ENCODE measurements at places on chromosomes 12 and 14. TPM values are rescaled to one million over a fixed set of nuclear protein-coding genes. Genes with fewer than 3 reads are reported as not detected.

Gene OR10G2
- total RNA-seq, result not detected

Gene GLIPR1L1
- not detected for total RNA-seq

Gene NINJ2
- total RNA-seq, result 1.9 TPM

Gene NRXN3
- not detected for total RNA-seq

Gene SMIM41
- not detected for total RNA-seq

Gene INHBC
- not detected for total RNA-seq

Gene CLEC9A
- not detected for total RNA-seq

Gene NUP107
- total RNA-seq, result 158 TPM

Gene KRT72
- total RNA-seq, result not detected

Gene KDM2B
- 57.3 TPM for total RNA-seq

- H3K27ac ChIP-seq, result no peak overlapping the region
- H3K4me3 ChIP-seq, result no peak overlapping the region
- DNase-seq, result no peak
- no peaks in the 10 kb centered on the region for H3K36me3 ChIP-seq
- no peaks in the 10 kb centered on the region for H3K4me1 ChIP-seq
These were observed 16.6 kb downstream of the RPH3A start for GRCh38 chr12:112808156-112808555.

DNA sequence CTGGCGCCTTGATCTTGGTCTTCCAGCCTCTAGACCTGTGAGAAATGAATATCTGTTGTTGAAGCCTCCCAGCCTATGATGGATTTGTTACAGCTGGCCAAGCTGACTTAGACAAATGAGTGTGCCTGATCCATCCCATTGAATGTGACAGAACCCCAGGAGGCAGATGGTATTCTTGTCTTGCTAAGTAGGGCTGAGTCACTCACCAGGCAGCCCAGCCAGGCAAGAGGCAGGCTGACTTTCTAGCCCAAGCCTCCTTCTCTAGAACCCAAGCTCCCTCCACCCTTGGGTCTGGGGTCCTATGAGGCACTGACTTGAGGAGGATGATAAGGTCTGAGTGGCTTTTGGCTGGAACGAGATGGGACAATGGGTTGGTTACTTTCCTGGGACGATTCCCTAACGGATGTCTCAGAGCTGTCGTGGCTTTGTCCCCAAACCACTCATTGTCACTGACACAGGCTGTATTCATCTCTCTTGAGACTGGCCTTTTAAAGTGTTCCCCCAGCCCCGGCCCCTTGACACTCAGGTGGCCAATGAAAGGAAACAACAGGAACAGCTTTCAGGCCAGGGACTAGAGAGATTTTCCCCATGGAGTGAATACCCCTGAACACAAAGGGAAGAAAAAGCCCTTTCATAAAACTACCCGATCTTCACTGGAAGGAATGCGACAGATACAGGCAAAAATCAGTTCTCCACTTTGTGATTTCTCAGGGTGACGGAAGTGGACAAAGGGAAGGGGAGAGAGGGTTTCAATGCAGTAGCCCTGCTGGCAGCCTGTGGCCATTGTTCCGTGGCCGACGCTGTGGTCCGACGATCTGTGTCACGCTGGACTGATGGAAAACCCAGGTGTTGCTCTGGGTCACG lies 264.2 kb downstream of the AACS start:
- no peak overlapping the region for H3K27ac ChIP-seq
- H3K27me3 ChIP-seq, result peaks cover 33% of the 10 kb centered on the region
- no peak for DNase-seq
- no peaks in the 10 kb centered on the region for H3K4me1 ChIP-seq
- H3K4me3 ChIP-seq, result no peak overlapping the region

DNA sequence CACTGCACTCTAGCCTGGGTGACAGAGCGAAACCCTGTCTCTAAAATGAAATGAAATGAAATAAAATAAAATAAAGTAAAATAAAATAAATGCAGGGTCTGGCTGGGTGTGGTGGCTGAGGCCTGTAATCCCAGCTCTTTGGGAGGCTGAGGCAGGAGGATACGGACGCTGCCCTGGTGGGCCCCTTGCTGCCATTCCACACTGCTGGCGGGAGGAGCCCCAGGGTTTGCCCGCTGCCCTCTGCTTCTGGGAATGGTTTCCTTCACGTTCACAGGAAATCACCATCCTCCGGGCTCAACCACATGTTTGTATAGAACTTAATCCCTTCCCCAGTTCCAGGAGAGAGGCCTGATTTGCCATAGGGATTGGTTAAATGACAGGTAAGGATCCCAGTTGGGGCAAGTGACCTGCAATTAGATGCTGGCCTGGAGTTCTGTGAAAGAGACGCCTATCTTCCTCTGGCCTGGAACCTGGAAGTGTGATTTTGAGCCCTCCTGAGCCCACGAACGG lies 29.3 kb downstream of the CALM1 start:
- no peaks in the 10 kb centered on the region for H3K4me1 ChIP-seq
- H3K36me3 ChIP-seq, result no peaks in the 10 kb centered on the region
- DNase-seq, result no peak
- no peaks in the 10 kb centered on the region for H3K27me3 ChIP-seq
- H3K4me3 ChIP-seq, result no peak overlapping the region

- H3K27ac ChIP-seq, result no peak overlapping the region
- H3K4me1 ChIP-seq, result peaks cover 35% of the 10 kb centered on the region
- DNase-seq, result no peak
- peak overlapping the region; percentile 25 for H3K4me3 ChIP-seq
- no peaks in the 10 kb centered on the region for H3K36me3 ChIP-seq
- no peaks in the 10 kb centered on the region for H3K27me3 ChIP-seq
These were observed 52.6 kb upstream of the FBRSL1 start for GRCh38 chr12:132437252-132437932.

DNA sequence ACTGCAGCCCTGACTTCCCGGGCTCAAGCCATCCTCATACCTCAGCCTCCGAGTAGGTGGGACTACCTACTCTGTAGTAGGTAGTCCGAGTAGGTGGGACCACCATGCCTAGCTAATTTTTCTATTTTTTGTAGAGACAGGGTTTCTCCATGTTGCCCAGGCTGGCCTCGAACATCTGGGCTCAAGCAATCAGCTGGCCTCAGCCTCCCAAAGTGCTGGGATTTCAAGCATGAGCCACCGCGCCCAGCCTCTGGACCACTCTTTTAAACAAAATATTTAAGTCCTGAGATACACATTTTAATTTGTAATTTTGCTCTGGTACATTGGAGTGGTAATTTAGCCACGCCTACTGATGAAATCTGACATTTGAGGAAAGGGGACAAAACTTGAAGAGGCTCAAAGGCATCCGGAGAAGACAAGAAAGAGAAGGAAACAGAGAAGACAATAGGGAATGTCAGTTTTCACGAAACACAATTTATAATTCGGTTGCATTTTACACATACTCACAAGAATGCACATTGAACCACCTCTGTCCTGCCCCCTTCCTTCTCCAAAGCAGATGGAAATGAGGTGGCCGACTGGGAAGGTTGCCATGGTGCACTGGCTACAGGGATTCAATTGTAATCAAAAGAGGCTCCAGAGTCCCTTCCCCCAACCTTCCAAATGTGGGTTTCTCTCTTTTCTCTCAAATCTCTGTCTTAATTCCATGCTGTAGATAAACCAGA lies 9.7 kb upstream of the TUBA1A start:
- no peak overlapping the region for H3K27ac ChIP-seq
- peaks cover 13% of the 10 kb centered on the region for H3K4me1 ChIP-seq
- H3K36me3 ChIP-seq, result no peaks in the 10 kb centered on the region
- H3K4me3 ChIP-seq, result no peak overlapping the region

GRCh38 chr12:120376934-120377572 lies 8.1 kb upstream of the MSI1 start:
- DNase-seq, result no peak
- H3K4me1 ChIP-seq, result no peaks in the 10 kb centered on the region
- no peaks in the 10 kb centered on the region for H3K36me3 ChIP-seq
- no peak overlapping the region for H3K27ac ChIP-seq

GRCh38 chr12:30582943-30583342 lies 112.7 kb downstream of the IPO8 start:
- no peaks in the 10 kb centered on the region for H3K27me3 ChIP-seq
- no peak for DNase-seq
- H3K36me3 ChIP-seq, result peaks cover 4% of the 10 kb centered on the region

DNA sequence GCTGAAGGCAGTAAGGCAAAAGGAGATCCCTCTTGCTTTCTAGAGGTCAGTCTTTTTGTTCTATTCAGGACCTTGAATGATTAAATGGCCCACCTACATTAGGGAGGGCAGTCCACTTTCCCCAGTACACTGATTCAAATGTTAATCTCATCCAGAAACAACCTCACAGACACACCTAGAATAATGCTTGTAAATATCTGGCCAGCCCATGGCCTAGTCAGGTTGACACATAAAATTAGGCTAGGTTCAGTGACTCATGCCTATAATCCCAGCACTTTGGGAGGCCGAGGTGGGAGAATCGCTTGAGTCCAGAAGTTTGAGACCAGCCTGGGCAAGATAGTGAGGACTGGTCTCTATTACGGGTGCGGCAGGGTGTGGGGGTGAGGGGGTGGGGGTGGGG lies 43.5 kb downstream of the MIPOL1 start:
- no peaks in the 10 kb centered on the region for H3K27me3 ChIP-seq
- H3K27ac ChIP-seq, result no peak overlapping the region
- H3K4me1 ChIP-seq, result no peaks in the 10 kb centered on the region
- H3K36me3 ChIP-seq, result no peaks in the 10 kb centered on the region
- H3K4me3 ChIP-seq, result no peak overlapping the region
- DNase-seq, result no peak

- no peak for DNase-seq
- H3K27ac ChIP-seq, result no peak overlapping the region
- H3K4me1 ChIP-seq, result peaks cover 21% of the 10 kb centered on the region
- no peaks in the 10 kb centered on the region for H3K27me3 ChIP-seq
These were observed 101.1 kb downstream of the RFLNA start for GRCh38 chr12:124395986-124396385.

- H3K27ac ChIP-seq, result no peak overlapping the region
- no peak for DNase-seq
- H3K27me3 ChIP-seq, result no peaks in the 10 kb centered on the region
- peaks cover 20% of the 10 kb centered on the region for H3K4me1 ChIP-seq
These were observed 62.6 kb downstream of the DCAF5 start for GRCh38 chr14:69090187-69090789.

DNA sequence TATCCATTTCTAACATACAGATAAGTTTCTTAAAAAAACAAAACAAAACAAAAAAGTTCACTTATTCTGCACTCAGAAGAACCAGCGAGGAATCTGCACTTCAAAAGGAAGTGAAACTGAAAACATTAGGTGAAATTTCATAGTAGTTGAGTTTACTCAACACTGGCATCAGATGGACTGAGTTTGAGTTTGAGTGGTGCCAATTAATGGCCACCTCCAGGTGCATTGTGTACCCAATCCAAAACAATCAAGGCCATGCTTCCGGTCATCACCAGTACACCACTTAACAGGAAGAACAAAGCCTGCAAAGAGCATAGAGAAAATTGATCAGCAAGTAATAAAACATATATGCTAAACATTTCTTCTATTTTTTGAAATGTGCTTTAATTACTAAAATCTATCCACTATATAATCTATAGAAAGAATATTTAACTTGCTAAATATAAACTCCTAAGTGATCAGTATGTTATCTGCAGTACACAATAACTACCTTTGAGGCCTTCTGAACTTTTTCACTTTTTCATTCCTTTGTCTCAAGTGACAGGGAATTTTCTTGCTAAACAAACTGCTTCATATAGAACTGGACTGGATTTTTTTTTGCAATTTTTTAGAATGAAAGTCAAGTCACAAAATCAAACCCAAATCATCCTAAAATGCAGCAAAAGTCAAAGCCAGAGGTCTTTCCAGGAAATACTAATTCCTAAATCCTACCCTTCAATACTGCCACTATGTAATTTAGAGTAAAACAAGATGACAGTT lies 11.5 kb downstream of the SLC38A2 start:
- DNase-seq, result no peak
- peaks cover 44% of the 10 kb centered on the region for H3K4me1 ChIP-seq
- no peak overlapping the region for H3K4me3 ChIP-seq
- H3K27ac ChIP-seq, result peak overlapping the region; percentile 77

- no peak overlapping the region for H3K27ac ChIP-seq
- peaks cover 2% of the 10 kb centered on the region for H3K36me3 ChIP-seq
- H3K4me3 ChIP-seq, result no peak overlapping the region
- no peaks in the 10 kb centered on the region for H3K27me3 ChIP-seq
- H3K4me1 ChIP-seq, result no peaks in the 10 kb centered on the region
These were observed 51.5 kb downstream of the TMEM117 start for GRCh38 chr12:43887397-43887796.

DNA sequence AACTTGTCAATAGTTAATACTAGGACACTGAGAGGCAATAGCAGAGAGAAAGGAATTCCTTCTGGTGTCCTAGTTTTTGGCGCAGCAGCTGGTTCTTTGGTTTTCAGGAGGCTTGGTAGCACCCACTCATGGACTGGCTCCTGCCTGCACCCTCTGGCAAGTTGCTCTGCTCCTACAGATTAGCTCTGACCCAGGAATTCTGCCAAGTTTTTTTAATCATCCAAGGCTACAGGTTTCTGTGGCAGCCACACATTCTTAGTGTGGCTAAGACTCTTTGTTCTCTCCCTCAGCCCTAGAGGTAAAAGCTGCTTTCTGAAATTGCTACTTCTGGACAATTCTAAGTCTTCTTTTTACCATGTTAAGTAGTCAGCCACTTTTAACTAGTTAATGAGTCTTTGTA lies 72.0 kb upstream of the FKBP4 start:
- DNase-seq, result no peak
- H3K4me1 ChIP-seq, result no peaks in the 10 kb centered on the region
- no peak overlapping the region for H3K27ac ChIP-seq
- H3K36me3 ChIP-seq, result no peaks in the 10 kb centered on the region
- no peaks in the 10 kb centered on the region for H3K27me3 ChIP-seq

DNA sequence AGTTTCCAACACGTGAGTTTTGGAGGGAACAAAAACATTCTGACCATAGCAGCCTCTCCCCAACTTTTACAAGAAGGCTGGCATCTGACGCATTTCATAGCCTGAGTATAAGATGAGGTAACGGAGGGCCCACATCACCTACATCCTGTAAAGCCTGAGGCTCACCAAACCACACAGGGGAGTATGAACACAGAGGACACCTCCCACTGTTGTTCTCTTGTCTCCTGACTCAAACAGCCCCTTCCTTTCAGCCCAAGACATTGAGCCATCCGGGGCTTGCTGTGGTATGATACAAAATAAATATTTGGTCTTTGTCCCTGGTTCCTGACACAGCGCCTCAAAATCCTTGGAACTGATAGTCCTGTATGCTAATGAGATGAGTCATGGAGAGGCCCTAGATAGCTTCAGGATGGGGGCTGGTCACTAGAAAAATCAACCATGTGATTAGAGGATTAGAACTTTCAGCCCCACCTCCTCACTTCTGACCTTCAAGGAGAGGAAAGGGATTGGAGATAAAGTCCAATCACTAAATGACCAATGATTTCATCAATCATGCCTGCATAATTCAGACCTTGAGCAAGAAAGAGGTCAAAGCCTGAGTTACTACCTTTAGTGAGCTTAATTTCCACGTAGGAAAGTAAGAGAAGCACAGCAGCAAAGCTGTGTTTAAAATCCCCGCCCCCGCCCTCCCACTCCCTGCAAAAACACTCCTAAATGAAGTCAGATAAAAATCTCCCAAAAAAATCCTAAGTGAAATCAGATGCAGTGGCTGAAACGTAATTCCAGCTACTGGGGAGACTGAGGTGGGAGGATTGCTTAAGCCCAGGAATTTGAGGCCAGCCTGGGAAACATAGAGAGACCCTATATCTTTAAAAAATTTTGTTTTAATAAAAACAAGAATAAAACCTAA lies 236.4 kb downstream of the PCNX1 start:
- peak overlapping the region; percentile 82 for H3K27ac ChIP-seq
